Smooth muscle cell of the pulmonary artery (primary cell): ENCODE measurements at places on chromosomes 2 and 18. TPM values are rescaled to one million over a fixed set of nuclear protein-coding genes. Genes with fewer than 3 reads are reported as not detected.

KCNG3 gene
- total RNA-seq, result not detected in 2 replicates

WBP1 gene
- total RNA-seq, result 62.6 and 67.7 TPM in 2 replicates

WNT10A gene
- total RNA-seq, result not detected in 2 replicates

IL37 gene
- total RNA-seq, result not detected in 2 replicates

SALL3 gene
- total RNA-seq, result 0.52 TPM in 1 of 2 replicates, not detected in the other

FAM237A gene
- not detected in 2 replicates for total RNA-seq

SCN7A gene
- total RNA-seq, result under 0.01 TPM in 1 of 2 replicates, not detected in the other

SLC14A1 gene
- 167 and 254 TPM in 2 replicates for total RNA-seq

FOXD4L1 gene
- total RNA-seq, result 0.13 and 0.17 TPM in 2 replicates

NEMP2 gene
- 2.1 and 3.7 TPM in 2 replicates for total RNA-seq

TMEM200C gene
- total RNA-seq, result 0.13 and 0.30 TPM in 2 replicates

ATP6V1C2 gene
- total RNA-seq, result not detected in 2 replicates

PJVK gene
- 1.2 and 2.5 TPM in 2 replicates for total RNA-seq

CXXC1 gene
- total RNA-seq, result 38.4 and 40.1 TPM in 2 replicates

TYMS gene
- 16.1 and 22.9 TPM in 2 replicates for total RNA-seq

SSB gene
- 59.6 and 85.0 TPM in 2 replicates for total RNA-seq

MPP4 gene
- 2.2 and 6.2 TPM in 2 replicates for total RNA-seq

EGR4 gene
- total RNA-seq, result not detected in 2 replicates

HOXD13 gene
- not detected in 2 replicates for total RNA-seq

PLEK gene
- total RNA-seq, result 0.07 and 0.10 TPM in 2 replicates

METTL5 gene
- 29.7 and 36.5 TPM in 2 replicates for total RNA-seq

GPR55 gene
- total RNA-seq, result not detected in 2 replicates

VAPA gene
- total RNA-seq, result 256 TPM in 2 replicates

TMEM163 gene
- total RNA-seq, result 0.13 and 0.76 TPM in 2 replicates

PREPL gene
- 65.1 and 98.2 TPM in 2 replicates for total RNA-seq

UGT1A9 gene
- total RNA-seq, result not detected in 2 replicates

MYL1 gene
- not detected in 2 replicates for total RNA-seq

VSNL1 gene
- total RNA-seq, result 0.66 and 0.72 TPM in 2 replicates

PROC gene
- 0.26 TPM in 1 of 2 replicates, not detected in the other for total RNA-seq

G6PC2 gene
- not detected in 2 replicates for total RNA-seq

MAP3K20 gene
- 59.1 and 75.4 TPM in 2 replicates for total RNA-seq

GKN2 gene
- not detected in 2 replicates for total RNA-seq

VWC2L gene
- total RNA-seq, result not detected in 2 replicates

UGT1A3 gene
- not detected in 2 replicates for total RNA-seq

INHA gene
- 0.26 and 0.43 TPM in 2 replicates for total RNA-seq
